Right renal pelvis (tissue), 4 donors: ENCODE measurements at places on chromosomes 4 and X. TPM values are rescaled to one million over a fixed set of nuclear protein-coding genes. Genes with fewer than 3 reads are reported as not detected.

DCAF4L1 gene
- 0.19 TPM for polyA plus RNA-seq

UGT2A3 gene
- polyA plus RNA-seq, result 209 TPM

ITM2A gene
- 104 TPM for polyA plus RNA-seq

TECRL gene
- not detected for polyA plus RNA-seq

MAGEC1 gene
- not detected for polyA plus RNA-seq

THOC2 gene
- 119 TPM for polyA plus RNA-seq

GRCh38 chrX:12614266-12614665, 176.9 kb upstream of the PRPS2 start:
- no peak for DNase-seq

GRCh38 chrX:11272290-11272689, 20.9 kb upstream of the AMELX start:
- no peak for DNase-seq

- no peak for DNase-seq
These were observed 8.8 kb upstream of the GRPR start for GRCh38 chrX:16114611-16115010.

GRCh38 chrX:132958091-132958703, at the start of gene HS6ST2:
HS6ST2 (minus strand) TSS chrX:132958629.
- peak; percentile 12 for DNase-seq

GRCh38 chr4:74039315-74039763, 850 bp upstream of the CXCL3 start:
- DNase-seq, result no peak

- DNase-seq, result no peak
These were observed 112.6 kb upstream of the LCORL start for GRCh38 chr4:18134111-18134510.

- DNase-seq, result no peak
These were observed 58.0 kb downstream of the SH3BGRL start for GRCh38 chrX:81259714-81260395.

DNA sequence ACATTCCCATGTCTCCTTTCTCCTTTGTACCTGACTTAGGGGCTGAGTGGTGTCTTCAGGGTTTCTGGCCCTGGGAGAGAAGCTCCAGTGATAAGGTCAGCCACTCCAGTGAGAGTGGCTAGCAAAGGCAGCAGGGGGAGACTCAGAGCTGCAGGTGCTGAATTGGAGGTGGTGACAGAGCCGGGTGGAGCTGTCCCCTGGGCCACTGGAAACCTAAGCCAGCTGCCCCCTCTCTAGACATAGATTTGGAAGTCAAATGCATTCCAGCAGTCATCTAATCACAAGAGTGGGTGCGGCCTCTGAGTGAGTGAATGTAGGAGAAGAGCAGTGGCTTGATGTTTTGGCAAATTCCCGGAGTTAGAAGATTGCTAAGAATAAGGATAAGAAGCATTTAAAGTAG, 28.5 kb downstream of the TRIM2 start:
- DNase-seq, result no peak

GRCh38 chrX:72050011-72050410, 81.7 kb downstream of the RTL5 start:
- no peak for DNase-seq
